K562 (cell line): ENCODE measurements at places on chromosomes 2 and 18.

DNA sequence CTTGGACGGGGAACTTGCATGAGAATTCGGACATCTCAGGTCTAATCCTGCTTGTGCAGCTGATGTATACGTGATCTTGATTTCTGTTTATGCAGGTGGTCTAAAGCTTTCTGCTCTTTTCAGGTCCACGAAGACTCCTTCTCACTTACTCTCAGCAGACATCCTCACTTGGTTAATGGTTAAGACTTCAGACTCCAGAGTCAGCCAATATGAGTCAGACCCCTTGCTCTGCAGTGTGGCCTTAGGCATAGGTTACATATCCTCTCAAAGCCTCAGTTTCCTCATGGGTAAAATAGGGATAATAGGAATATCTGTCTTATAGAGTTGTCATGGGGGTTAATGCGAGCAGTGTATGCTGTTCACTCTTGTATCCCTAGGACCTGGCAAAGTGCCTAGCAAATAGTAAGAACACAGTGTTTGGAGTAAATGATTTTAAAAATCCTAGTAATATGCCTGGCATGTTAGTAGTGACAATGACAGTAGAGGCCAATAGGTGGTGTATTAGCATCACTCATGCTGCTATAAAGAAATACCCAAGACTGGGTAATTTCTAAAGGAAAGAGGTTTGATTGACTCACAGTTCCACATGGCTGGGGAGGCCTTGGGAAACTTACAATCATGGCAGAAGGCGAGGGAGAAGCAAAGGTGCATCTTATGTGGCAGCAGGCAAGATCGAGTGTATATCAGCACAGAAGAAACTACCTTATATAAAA, 42.3 kb downstream of the XRCC5 start:
- no peak for DNase-seq

DNA sequence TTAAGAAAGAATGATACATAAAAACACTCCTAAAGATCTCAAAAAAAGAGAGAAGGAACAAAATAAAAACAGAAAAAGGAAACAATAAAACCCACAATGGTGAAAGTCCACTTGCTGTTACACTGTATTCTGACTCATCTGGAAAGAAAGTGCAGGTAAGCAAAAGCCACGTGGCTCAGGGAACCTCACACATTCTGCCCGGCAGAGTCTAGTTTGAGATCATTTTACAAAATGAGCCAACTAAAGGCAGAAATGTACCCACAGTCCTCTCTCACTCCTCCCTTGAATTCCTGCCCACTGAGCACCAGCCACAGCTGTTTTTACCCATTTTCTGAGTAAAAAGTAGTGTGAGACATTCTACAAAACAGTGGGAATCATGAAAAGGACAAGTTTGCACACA, 10.0 kb downstream of the KCNH7 start:
- no peak for DNase-seq

DNA sequence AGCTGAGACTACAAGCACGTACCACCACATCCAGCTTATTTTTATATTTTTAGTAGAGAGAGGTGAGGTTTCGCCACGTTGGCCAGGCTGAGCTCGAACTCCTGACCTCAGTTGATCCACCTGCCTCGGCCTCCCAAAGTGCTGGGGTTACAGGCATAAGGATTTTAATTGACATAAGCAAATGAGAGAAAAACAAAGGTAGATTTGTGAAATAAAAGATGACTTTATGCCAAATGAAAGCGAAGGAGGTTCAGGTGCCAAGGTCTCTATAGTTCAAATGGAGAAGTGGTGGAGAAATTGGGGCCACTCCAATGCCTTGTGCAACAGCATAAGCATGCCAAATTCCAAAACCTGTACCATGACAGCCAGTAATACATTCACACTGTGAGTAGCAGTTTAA, 180.6 kb downstream of the MREG start:
- no peak for DNase-seq

DNA sequence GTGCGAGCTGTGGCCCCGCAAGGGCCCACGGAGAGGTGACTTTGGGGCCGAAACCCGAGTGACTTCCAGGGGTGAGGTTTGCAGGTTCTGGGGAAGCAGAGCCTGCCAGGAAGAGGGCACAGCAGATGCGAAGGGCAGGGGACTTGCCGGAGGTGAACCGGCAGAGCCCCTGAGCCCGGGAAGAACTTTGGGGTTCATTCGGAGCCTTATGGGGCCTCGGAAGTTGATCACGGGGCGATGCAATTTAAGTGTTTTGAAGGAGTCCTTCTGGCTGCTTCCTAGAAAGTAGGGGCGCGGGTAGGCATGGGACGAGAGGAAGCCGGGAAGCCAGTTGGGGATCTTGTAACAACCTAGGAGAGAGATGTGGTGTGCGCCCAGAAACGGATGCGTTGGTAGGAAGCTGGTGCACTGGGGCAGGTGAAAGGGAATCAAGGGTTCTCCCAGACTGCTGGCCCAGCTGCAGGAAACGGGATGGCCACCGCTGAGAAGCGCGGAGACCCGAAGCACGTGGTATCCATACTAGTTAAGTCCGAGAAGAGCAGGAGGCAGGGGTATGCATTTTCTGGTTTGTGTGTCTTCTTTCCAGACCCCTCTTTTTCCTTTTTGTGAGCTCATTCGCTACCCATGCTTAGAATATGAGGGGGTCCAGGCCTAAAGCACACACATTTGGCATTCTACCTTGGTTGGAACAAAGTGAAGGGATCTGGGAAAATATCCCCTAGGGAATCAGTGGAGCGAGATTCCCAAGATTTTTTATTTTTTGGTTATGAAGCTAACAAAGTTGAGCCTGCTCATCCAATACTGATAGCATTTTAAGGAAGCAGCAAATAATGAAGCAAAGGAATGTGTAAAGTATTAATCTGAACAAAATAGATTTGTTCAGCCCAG, 758 bp downstream of the SCLY start:
- DNase-seq = peak; percentile 20

DNA sequence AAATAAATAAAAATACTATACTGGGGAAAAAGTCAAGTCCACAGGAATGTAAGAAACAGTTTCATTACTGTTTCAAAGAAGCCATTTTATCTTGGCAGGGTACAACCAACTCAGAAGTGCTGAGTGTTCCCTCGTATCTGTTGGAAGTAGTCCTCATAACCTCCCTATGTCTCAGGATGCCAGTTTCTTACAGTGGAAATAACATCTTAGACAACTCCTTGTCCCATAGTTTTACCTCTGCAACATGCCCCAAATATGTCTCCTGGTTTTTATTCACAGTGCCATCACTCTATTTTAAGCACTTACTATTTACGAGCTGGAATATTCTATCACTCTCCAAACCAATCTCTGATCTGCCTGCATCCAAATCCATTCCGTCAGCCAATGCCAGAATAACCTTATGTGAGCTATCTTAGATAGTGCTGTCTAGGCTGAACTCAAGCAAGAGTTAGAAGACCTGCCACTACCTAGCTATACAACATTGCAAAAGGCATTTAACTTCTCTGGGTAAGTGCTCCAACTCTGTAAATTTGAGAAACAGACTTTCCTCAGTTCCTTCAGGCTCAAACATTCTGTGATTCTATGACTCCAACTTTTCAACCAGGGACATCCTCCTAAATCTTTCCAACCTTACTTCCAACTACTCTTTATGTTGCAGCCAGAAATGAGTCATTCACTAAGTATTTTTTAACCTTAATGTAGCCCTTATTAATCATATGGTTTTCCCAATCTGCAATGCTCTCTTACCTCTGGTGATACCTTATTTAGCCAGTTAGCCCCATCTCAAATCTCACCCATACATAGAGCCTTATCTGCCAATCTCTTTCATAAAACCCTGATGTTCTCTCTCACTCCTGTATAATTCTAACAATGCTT, 66.7 kb downstream of the RTN4 start:
- no peak for DNase-seq

GRCh38 chr2:154697418-154698252, 860 bp upstream of the KCNJ3 start:
- no peak for DNase-seq

DNA sequence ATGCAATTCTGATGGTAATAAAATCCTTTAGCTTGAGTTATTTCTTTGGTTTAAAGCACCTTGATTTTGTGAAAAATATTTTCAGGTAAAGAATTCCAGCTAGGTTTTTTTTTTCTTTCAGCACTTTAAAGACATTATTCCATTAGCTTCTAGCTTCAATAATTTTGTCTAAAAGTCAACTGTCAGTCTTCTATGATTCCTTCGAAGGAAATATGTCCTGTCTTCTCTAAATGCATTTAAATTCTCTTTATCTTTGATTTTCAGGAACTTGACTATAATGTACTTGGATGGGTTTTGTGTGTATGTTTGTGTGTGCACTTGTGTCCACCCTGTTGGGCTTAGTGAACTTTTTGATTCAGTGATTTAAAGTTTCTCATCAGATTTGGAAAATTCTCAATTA, 4.7 kb downstream of the LONRF2 start:
- DNase-seq = no peak

- no peak for DNase-seq
These were observed 185.7 kb downstream of the HAUS1 start for GRCh38 chr18:46289931-46290330.

DNA sequence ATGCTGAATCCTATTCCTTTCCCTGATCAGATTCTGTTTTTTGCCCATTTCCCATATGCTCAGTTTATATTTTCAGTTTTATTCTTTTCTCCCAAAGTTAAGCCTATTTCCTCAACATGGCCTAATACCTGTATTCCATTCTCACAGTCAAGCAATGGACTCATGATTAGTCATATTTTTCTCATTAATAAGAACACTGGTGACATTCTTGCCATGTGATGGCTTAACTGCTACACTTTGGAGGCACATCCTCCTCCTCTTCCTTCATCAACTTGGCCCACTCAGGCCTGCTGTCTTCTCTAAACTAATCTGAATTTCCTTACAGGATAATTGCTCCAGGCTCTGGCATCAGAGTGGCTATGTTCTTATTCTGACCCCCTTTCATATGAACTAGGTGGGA, 679.2 kb downstream of the NYAP2 start:
- no peak for DNase-seq

- DNase-seq = no peak
These were observed 1005.4 kb upstream of the DDX18 start for GRCh38 chr2:116809109-116809508.

DNA sequence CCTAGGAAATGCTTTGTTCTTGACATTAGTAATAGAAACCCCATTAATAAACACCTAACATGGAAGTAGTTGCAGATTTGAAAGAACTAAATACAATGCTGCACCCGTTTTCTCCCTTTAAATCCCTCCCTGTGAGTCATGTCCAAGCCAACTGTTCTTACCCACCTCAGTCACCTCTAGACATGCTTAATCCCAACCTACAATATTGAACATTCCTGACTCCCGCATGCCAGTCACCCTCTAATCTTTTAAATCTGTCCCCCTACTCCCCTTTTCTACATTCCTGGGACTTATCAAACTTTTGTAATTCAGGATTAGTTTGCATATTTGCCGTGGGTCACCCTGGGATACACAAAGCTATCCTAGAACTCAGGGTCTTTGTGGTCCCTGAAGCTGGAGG, 374.6 kb downstream of the IRS1 start:
- DNase-seq = no peak

- DNase-seq = no peak
These were observed 93.7 kb downstream of the CERKL start for GRCh38 chr2:181563101-181563692.

- DNase-seq = no peak
These were observed 164.3 kb downstream of the TRABD2A start for GRCh38 chr2:84716564-84716963.

DNA sequence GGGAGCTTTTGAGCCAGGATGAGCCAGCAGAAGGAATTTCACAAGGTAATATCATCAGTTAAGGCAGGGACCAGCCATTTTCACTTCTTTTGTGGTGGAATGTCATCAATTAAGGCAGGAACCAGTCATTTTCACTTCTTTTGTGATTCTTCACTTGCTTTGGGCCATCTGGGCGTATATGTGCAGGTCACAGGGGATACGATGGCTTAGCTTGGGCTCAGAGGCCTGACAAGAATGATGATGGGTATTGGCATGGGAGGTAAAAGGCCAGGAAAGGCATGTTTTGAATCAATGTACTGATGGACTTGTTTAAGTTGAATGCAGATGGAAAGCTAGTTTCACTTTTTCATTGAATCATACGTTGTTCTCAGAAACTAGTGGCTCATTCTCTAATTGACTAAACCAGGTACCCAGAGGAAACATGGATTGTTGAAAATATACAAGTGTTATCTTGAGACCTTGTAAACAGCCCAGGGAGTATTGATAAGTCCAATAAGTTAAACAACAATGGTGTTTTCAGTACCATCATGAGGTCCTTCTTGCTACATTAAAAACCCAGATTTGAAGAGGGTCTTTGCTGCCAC, 1672.5 kb upstream of the DDX18 start:
- no peak for DNase-seq

DNA sequence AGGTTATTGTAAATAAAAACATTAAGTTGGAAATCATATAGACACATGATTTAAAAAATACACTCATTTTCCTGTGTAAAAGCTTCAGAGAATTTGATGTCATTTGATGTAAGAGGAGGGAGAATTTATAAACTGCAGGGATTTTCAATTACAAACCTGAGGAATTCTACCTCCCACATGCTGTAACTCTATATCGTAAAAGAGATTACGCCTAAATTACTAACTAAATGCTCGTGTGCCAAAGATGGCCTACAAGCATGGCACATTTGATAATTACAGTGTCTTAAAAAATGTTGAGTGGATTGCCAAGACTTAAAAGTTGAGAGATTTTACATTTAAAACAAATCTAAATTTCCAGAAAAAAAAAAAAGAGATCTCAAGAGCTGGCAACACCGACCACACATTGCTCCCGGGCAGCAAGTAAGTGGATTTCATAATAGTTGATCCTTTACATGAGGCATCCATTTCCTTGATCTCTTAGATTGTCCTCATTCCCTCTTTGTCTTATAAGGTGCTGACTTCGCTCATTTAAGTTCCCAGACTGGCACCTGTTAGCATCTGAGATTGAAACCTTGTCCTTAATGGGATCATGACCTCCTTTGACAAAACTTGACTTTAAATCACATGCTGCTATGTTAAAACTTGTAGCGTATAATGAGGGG, 840.3 kb upstream of the ZEB2 start:
- no peak for DNase-seq

GRCh38 chr2:111519071-111519470, 364.9 kb downstream of the ANAPC1 start:
- DNase-seq = no peak

DNA sequence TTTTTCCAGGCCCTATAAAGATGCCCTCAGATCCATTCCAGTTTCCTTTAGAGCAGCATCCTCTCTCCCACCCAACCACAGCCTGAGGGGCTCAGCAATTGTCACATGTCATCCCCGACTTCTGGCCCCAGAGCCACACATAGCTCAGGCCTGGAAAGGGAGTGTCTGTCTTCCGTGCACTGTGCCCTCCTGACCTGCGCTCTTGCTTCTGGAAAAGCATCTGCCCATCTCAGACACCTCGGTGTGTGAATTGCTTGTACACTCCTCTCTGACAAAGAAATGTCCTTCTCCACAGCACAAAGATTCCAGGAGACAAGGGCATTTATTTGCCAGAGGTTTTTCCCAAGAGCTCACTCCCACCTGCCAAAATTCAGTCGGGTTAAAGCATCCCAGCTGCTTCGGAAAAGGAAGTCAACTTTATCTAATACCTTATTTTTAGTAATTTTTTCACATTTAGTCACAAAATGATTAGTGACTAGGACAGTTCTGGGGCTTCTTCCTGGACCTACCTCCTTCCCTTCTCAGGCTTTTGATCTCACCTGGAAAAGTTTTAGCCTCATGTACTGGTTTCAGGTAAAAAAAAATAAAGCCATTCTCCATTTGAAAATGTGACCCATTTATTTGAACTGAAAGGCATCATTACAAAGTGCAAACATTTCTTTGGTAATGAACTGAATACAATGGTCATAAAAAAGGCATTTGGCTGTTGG, 112.9 kb downstream of the PXDN start:
- DNase-seq = no peak

- no peak for DNase-seq
These were observed 141.6 kb upstream of the CYP26B1 start for GRCh38 chr2:72289283-72289682.
